Keratinocyte (primary cell): ENCODE measurements at places on chromosomes 11 and 22. TPM values are rescaled to one million over a fixed set of nuclear protein-coding genes. Genes with fewer than 3 reads are reported as not detected.

FLRT1 gene
- polyA plus RNA-seq, result not detected in 3 replicates

ART1 gene
- polyA plus RNA-seq, result not detected in 3 replicates

TUB gene
- polyA plus RNA-seq, result 0.40 to 0.97 TPM (median 0.84 TPM) in 3 replicates

CTSF gene
- 3.2 to 5.8 TPM (median 3.3 TPM) in 3 replicates for polyA plus RNA-seq

LGALS12 gene
- not detected in 3 replicates for polyA plus RNA-seq

SERPIND1 gene
- not detected in 3 replicates for polyA plus RNA-seq

KRTAP5-8 gene
- polyA plus RNA-seq, result not detected in 3 replicates

KCNK4 gene
- polyA plus RNA-seq, result not detected in 3 replicates

PATE2 gene
- not detected in 3 replicates for polyA plus RNA-seq

GAL gene
- polyA plus RNA-seq, result 2.2 to 2.6 TPM (median 2.4 TPM) in 3 replicates

SERPING1 gene
- 12.8 to 21.9 TPM (median 14.4 TPM) in 3 replicates for polyA plus RNA-seq

OR51G2 gene
- not detected in 3 replicates for polyA plus RNA-seq

ACRV1 gene
- polyA plus RNA-seq, result not detected in 3 replicates
